NCI-H2171 (cell line): ENCODE measurements at places on chromosomes 3 and 15.

DNA sequence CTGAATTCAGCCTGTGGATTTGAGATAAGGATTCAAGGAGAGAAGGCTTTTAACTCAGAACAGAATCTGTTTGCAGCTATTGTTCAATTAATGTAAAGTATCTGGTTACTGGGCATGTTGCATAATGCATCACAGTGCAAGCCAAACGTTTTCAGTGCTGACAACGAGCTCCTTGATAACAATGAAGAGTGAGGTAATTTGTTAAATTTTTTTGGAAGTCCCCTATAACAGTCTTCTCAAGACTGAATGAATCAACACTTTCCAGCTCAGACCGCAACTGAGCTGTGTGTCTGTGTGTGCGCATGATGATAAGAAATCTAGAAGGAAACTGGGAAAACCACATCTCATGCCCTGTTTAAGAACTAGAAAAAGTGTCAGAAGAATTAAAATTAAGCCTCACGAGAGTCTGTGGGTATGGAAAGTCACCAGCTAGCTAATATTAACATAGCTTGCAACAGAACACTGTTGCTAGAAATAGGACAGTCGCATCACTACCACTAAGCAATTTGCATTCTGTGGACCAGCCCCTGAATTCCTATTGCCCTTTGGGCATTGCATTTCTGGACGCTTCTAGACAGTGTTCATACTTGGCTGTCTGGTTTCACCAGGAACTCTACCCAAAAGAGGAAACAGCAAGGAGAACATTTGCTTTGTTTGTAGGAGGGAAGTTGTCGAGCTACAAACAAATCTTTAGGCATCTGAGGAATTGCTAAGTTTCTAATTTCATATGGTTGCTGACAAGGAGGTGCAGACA, 43.7 kb upstream of the ATP2C1 start:
- peak; percentile 81 for DNase-seq

DNA sequence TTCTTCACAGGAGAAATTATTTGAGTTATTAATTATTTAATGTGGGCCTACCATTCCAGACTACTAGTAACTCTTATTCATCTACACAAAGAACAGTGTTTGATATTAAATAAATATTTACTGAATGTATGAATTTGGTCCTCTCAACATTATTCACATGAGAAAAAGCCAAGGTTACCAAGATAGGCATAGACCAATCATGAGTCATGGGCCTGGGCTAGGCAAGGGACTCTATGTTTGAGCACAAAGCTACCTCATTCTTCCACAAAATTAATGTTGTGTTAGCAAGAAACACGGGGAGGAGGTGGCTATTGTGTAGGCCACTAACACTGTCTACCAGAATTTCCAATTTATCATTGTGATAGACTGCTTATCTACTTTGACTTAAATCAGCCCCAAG, 115.7 kb downstream of the SERPINI1 start:
- DNase-seq: no peak

DNA sequence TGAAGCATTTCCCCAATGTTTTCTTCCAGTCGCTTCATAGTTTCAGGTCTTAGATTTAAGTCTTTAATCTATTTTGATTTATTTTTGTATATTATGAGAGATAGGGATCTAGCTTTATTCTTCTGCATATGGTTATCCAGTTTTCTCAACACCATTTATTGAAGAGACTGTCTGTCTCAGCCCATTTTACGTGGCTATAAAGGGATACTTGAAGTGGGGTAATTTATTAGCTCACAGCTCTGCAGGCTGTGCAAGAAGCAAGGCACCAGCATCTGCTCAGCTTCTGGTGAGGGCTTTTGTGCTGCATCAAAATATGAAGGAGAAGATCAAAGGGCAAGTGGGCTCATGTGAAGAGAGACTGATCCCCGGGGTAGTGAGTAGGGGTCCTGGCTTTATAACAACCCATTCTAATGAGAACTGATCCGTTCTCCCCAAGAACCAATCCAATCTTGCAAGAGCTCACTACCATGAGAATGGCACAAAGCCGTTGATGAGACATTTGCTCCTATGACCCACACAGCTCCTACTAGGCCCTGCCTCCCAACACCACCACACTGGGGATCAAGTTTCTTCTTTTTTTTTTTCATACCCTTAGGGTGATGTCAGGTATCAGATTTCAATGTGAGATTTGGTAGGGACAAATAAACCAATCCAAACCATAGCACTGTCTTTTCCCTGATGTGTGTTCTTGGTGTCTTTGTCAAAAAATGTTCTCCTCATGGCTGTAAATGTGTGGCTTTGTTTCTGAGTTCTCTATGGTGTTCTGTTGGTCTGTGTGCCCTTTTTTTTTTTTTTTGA, 63.2 kb downstream of the IQGAP1 start:
- DNase-seq: peak; percentile 67

DNA sequence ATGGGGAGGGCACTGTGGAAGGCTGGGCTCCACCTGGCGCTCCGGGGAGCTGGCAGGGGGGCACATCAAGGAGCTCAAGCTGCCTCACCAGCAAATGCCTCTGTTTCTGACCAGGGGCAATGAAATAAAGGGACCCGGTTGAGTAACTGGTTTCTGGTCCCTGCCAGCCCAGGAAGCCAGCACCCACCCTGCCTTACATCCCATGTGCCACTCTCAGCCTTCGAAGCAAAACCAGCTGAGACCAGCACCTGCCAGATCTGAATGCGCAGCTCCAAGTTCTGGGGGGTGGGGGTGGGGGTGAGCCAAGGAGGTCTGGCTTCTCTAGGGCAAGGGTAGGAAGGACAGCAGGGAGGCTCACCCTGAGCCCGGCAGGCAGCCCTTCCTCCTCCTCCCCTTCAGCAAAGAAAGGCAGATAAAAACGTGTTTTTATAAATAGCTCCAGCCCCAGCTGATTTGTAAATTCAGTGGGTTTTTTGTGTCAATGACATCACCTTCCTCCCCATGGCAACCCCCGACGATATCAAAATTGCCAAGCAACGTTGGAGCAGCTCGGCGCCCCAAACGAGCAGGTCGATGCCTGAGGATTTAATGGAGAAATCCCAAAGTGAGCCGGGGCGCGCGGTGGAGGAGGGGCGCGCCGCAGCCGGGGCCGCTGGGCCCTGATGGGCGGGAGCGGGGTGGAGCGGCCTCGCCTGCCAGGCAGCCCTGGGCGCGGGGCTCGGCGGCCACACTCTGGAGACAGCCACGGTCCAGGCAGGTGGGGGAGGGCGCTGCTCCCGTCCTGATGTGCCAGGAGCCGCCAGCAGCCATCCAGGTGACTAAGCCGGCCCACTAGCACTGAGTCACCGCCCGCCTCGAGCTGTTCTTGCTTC, at the start of gene PAK6:
TSS of gene PAK6 (plus strand) at position 532 of the 872 bp plus-strand sequence. CDS start 25,723 bp downstream, outside the sequence.
- peak; percentile 56 for DNase-seq

- DNase-seq: no peak
These were observed 147.8 kb upstream of the TGFBR2 start for GRCh38 chr3:30458376-30459171.
